ENCODE measurements at places on chromosomes 4 and X.

- DNase-seq, result no peak
Measured at GRCh38 chr4:138766332-138766731, 249.2 kb upstream of the NOCT start.

DNA sequence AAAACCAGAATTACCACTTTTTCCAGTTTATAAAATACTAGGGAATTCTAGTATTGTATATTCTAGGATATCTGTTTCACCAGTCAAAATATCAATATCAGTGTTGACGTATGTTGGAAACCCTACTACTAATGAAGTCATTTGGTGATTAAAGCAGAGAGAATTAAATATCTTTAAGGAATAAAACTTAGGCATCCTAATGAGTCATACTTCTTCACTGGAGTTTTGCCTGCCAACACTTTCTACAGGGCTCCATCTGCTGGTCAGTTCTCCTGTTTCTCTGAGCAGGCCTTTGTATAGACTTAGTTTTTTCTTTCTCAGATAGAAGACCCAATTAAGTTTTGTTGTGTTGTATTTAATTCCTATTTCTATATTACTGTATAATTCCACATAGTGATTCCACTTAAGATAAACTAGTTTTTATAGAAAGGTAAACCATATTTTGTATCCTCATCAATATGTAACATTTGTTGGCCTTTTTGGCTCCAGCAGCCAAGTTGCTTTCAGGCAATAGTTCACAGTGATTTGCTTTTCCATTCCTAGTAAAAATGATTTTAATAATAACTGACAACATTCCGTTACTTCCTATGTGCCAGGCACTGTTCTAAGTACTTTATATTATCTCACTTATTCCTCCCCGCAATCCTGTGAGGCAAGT lies 3.5 kb downstream of the AP1AR start:
- peak; percentile 89 for DNase-seq

DNA sequence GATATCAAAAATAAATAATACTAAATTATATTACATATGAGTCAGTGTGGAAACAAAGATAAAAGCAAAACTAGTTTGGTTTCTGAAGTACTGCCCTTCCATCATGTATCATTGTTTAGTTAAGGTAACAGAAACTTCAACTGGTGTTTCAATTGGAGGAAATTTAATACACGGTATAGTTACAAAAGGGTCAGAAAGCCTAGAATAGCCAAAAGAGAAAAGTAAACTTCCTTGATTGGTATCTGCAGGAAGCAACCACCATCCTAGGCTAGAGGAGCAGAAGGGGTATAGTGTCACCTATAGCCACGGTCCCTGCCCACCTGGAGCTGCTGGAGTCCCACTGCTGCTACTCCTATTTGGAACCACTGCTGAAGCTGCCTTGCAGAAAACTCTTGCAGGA lies 185.6 kb downstream of the SLC7A11 start:
- DNase-seq, result no peak

DNA sequence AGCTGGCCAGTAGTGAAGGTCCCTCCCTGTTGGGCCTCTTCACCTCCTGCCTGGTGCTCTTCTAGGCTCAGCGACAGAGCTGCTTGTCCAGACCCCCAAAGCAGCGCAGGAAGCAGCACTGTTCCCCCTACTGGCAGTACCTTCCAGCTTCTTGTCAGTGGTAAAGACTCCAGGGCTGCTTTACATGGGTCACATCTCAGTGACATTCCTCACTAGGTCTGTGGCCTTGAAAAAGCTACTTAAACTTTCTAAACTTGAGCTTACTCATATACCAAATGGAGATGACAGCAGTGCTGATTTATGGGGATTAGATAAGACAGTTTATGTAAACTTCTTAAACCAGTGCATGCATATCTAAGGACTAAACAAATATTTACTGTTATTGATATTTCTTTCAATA lies 117.3 kb downstream of the FAT4 start:
- peak; percentile 45 for DNase-seq

Measured in cardiac muscle cell (in vitro differentiated cells and primary cell).